ENCODE measurements at places on chromosomes 5 and 9.
A peak's percentile ranks its signal among the peaks of the same experiment; 100 is the strongest.

- no peaks in the 10 kb centered on the region for H3K27me3 ChIP-seq
- H3K4me3 ChIP-seq, result no peak overlapping the region
- H3K27ac ChIP-seq, result no peak overlapping the region
- H3K36me3 ChIP-seq, result no peaks in the 10 kb centered on the region
- no peaks in the 10 kb centered on the region for H3K4me1 ChIP-seq
- DNase-seq, result no peak
These were observed 62.6 kb upstream of the SEMA6A start for GRCh38 chr5:116637149-116637740.

GRCh38 chr5:138696501-138696900 lies 56.7 kb upstream of the CTNNA1 start:
- no peaks in the 10 kb centered on the region for H3K4me1 ChIP-seq
- H3K27me3 ChIP-seq, result no peaks in the 10 kb centered on the region
- no peak overlapping the region for H3K27ac ChIP-seq
- no peaks in the 10 kb centered on the region for H3K36me3 ChIP-seq
- no peak for DNase-seq

GRCh38 chr5:172574871-172575223 lies 66.2 kb upstream of the NEURL1B start:
- H3K4me1 ChIP-seq, result peaks cover 52% of the 10 kb centered on the region
- no peak overlapping the region for H3K4me3 ChIP-seq
- peak overlapping the region; percentile 2 for H3K27ac ChIP-seq
- DNase-seq, result no peak

DNA sequence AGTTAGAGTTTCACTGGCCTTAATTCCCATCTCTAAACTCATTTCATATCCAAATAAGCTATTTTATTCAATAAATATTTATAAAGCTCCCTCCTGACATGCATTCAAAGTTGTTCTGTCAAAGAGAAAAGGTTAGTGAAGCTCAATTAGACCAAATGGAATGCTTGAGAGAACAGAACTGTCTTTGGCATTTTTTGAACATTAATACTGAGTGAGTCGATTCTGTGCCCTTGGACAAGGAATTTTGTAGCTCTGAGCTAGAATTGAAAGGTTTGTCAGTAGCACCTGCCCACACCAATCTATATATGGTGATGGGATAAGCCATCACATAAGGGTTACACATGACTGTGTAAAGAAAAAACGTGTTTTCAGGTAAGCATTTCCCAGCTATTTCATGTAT lies 631.2 kb upstream of the CCNG1 start:
- H3K36me3 ChIP-seq, result no peaks in the 10 kb centered on the region
- H3K4me1 ChIP-seq, result no peaks in the 10 kb centered on the region
- no peak overlapping the region for H3K27ac ChIP-seq
- no peak for DNase-seq
- no peak overlapping the region for H3K4me3 ChIP-seq
- H3K27me3 ChIP-seq, result no peaks in the 10 kb centered on the region

GRCh38 chr9:129776938-129777768 lies 24.3 kb upstream of the PTGES start:
- peaks cover 17% of the 10 kb centered on the region for H3K4me1 ChIP-seq
- peak overlapping the region; percentile 62 for H3K27ac ChIP-seq
- DNase-seq, result peak; percentile 97
- H3K4me3 ChIP-seq, result peak overlapping the region; percentile 1
- H3K36me3 ChIP-seq, result no peaks in the 10 kb centered on the region

DNA sequence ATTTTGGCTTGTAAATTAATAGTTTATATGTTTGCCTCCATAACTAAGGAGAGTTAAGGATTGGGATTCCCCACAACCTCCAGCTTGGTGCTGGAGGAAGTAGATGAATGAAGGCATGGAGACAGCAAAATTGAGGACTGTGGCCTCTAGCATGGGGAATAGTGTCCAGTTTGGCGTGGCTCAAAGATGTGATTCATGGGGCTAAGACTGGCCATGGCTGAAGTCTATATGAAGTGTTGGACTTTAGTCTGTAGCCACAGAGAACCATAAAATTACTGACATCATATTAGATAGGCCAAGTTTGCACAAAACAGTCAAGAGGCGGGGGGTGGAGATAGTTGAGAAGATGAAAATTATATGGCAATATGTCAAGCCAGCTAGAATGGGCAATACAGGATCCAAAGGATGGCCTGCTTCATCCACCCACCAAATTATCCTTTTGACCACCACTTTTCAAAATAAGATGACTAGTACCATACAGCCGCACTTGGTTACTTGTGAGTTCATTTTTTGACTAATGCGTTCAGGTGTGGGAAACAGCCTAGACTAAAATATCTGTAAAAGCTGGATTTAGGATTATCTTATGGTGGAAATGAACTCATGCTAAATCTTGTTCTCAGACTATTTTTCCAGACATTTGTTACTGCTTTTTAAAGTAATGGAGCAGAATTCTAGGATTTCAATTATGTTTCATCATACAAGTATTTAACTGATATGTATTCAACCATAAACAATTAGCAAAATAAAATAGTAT lies 40.2 kb downstream of the ZNF474 start:
- H3K27ac ChIP-seq, result no peak overlapping the region
- DNase-seq, result peak; percentile 39
- H3K27me3 ChIP-seq, result no peaks in the 10 kb centered on the region
